ENCODE measurements at places on chromosomes 11 and 22.

DNA sequence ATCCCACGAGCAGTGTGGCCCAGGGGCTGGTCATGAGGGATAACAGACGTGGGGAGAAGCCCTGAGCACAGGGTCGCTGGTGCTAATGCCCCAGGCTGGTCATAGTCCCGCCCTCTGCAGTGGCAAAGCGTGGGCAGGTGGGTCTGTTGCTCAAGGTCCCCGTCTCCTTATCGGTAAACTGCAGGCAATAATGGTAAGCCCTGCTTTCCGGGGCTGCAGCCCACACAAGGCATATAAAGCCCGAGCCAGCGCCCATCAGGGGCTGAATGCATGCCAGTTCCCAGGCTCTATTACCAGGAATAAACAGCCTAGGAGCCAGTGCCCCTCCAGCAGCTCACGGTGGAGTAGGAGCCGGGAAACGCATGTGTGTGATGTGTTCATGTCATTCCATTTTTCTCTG is 261.0 kb downstream of the BRD1 start:
- no peak for DNase-seq

- DNase-seq = no peak
These were observed 106.3 kb upstream of the PITPNB start for GRCh38 chr22:28025333-28025732.

DNA sequence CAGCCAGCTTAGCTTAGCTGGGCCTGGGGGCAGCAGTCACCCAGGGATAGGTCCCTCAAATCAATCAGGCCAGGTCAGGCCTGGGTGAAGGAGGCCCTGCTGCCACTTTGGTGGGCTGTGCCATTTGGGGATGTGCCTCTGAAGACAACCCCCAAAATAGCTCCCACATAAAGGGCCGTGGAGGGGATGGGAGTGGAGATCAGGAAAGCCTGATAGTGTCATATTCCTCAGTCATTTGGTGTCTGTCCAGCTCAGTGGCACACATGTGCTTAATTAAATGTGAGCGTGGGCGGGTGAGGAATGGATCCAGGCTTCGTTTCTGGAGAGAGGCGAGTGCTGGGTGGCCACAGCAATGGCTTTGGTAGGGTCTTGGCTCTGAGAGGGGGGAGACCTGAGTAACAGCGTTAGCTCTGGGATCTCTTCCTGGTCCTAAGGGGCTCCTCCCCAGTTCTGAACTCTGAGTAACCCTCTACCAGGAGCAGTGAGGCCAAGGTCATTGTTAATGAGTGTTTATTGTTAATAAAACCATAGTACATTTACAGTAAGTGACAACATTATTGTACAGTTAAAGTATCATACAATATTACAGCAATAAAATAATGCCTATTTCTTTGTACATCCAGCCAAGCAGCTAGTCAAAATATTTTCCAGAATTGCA is 45.2 kb downstream of the NAT10 start:
- DNase-seq = no peak

DNA sequence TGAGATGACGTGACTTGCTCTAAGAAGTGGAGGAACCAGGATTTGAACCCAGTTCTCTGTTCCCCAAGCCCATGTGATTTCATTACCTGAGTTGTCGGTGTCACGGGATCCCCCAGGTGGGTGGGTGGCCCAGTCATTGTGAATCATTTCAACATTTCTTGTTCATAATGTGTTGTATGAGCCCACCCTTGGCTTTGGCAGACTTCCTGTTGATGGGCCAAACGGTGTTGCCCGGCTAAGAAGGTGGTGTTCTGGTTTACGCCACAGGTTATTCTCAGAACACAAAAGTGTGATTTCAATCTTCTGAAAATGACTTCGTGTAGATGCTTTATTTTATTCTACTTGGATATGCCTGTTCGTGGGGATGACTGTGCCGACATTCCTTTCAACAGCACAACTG is 21.6 kb upstream of the ST14 start:
- DNase-seq = no peak

DNA sequence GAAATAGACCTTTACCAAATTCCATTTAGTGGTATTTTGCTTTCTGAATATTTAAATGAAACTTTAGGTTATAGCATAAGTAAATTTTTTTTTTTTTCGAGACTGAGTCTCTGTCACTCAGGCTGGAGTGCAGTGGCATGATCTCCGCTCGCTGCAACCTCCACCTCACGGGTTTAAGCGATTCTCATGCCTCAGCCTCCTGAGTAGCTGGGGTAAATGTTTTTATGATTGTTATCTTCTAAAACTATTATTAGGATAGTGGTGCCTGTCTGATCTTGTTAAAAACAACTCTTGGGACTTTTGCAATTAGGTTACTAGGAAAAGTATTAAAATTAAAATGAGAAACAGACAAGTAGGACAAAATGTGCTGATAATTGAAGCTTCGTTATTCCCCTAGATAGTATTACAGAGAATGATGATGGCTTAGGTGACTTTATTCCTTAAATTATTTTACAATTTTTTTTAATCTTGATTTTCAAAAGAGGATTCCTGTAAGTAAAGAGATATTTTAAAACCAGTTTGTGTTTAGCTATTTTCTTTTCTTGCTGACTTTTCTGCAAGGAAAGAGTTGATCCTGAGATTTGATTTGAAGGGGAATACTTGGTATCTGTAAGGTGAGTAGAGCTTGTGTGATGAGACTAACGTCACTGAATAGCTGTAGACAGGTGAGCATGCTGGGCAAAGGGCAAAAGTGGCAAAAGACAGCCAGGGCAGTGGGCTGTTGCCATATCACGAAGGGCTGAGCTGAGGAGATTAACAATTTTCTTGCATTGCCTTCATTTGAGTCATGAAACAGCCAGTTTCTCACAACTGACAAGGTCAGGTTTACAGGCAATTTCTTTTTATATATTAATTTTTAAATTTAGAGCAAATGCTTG is 20.8 kb downstream of the CRKL start:
- no peak for DNase-seq

DNA sequence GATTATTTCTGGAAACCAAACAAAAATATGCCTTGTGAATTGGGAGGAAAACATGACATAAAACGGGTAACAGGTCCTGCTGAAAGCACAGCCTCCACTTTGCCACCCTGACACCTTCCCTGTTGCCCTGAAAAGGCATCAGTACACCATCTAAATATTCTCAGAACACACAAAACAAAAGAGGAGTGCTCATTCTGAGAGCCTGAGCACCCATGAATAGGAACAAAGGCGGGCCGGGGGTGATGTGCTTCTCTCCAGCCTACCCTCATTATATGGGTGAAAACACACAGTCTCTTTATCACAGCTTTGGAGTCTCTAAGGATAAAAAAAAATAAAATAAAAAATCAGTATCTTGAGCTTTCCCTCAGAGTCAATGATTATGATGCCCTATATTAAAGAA is 19.7 kb downstream of the SCUBE2 start:
- no peak for DNase-seq

DNA sequence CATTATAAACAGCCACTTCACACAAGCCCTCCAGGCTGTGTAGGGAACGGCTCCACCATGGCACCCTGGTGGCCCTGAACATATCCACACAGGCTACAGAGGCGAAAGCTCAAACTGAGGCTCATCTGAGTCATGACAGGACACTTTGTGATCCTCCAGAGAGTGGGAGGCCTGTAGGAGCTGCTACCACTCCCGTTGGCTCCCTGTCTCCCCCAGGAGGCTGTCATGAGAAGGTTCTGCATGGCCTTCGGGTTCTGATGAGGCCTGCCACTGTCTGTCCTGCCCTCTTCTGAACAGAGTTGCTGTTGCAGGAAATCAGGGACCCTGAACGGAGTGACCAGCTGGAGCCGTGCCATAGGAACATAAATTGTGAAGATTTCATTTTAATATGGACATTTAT is 23.8 kb upstream of the ALDH3B2 start:
- no peak for DNase-seq

- DNase-seq = no peak
These were observed 380.0 kb upstream of the NARS2 start for GRCh38 chr11:78954696-78955095.

- DNase-seq = no peak
These were observed 66.8 kb downstream of the FEZ1 start for GRCh38 chr11:125429174-125429707.
